Endothelial cell of umbilical vein (primary cell): ENCODE measurements at places on chromosomes 2 and 18.

DNA sequence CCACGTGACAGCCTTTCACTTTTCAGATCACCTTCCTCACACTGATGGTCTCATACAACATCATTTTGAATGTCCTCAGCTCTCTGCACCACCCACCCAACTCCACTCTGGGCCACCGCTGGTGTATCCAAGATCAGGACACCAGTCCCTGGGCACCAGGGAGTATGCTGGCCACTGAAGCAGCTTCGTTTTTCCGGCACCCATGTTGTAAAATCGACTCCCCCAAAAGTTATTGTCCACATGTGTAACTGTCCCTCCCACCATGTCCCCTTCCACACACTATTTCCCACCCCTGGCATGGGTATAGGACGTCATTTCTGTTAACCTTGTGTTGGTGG is 96.4 kb downstream of the TGOLN2 start:
- DNase-seq, result no peak

GRCh38 chr2:173869244-173870229 is 95.6 kb downstream of the SP3 start:
- DNase-seq, result no peak

GRCh38 chr2:187689372-187689771 is 135.1 kb upstream of the TFPI start:
- DNase-seq, result peak; percentile 71

GRCh38 chr2:24730481-24730880 is 62.7 kb downstream of the PTRHD1 start:
- DNase-seq, result peak; percentile 34

GRCh38 chr2:1477196-1478040 is 64.2 kb downstream of the TPO start:
- DNase-seq, result no peak

DNA sequence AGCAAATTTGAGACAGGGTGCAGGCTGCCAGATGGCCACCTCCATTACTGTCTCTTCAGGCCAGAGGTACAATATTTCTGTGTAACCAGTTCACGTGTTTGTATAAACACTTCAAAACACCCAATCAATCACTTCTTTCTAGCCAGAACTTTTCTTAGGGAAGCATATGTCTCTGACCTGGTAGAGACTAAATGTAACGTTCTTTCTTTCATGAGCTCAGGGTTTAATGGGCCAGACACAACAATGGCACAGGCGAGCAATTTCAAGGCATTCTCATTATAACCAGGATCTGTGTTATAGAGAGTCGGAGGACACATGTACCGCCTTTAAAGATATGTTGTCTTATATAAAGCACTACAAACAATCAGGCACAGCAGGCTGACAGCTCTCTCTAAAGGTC is 1846.4 kb upstream of the PIK3C3 start:
- no peak for DNase-seq

DNA sequence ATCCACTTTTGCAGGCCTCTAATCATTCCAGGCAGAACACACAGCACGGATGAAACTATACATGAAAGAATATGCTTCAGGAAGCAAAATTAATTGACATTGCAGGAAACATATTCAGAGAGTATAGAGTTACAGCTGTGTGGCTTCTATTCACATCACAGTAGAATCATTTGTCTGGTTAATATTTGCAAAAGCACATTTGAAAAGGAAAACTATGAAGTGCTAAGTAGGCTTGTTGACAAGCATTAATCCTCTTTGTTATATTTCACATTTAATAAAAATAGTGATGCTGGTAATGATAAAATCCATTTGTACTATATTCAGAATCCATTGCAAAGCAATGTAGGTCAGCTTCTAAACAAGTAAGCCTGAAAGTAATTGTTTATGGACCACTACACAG is 32.2 kb upstream of the PIK3C3 start:
- DNase-seq, result no peak

GRCh38 chr2:43343573-43344304 is 117.3 kb upstream of the ZFP36L2 start:
- DNase-seq, result peak; percentile 68

- no peak for DNase-seq
These were observed 587.9 kb downstream of the NRXN1 start for GRCh38 chr2:50443868-50444630.

DNA sequence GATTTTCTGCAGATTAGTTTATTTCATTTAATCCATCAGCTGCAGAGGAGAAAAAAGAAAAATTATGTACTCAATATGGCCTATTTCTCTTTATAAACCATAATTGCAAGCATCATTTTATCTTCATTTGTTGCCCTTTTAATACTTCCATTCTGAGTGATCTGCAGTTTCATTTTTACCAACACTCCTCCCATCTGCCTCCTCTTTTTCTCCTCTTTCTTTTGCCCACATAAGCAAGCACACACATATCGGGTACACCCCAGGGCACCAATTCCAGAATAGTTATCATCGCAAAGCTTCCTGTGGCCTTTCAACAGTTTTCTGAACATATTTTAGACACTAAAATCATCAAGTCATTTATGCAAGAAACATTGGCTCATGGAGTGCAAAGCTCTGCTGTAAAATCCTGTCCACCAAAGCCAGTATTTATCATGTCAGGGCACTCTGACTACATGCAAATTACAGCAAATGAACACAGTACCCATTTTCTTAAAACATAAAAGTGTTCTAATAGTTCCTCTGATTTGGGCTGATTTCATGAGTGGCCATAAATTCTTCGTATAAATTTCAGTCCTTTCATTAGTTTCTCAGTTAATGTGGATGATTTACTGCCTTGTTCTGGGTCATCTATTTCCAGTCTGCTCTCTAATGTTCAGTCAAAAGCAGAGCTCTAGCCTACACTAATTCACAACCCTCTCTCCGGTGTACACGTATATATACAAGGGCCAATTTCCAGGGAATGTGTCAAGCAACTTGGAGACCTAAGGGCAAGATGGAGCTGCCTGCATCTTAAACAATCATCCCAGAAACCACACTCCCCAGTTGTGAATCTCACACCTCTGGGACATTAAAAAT is 281.3 kb downstream of the STK39 start:
- no peak for DNase-seq

GRCh38 chr2:73063909-73064875 is 7.3 kb downstream of the SFXN5 start:
- peak; percentile 76 for DNase-seq

GRCh38 chr2:217948351-217948791 is 54.4 kb downstream of the TNS1 start:
- DNase-seq, result no peak

- DNase-seq, result peak; percentile 13
These were observed 54.9 kb downstream of the NUP35 start for GRCh38 chr2:183179156-183179555.

- peak; percentile 2 for DNase-seq
These were observed 993.6 kb downstream of the LRP1B start for GRCh38 chr2:141137122-141137693.

DNA sequence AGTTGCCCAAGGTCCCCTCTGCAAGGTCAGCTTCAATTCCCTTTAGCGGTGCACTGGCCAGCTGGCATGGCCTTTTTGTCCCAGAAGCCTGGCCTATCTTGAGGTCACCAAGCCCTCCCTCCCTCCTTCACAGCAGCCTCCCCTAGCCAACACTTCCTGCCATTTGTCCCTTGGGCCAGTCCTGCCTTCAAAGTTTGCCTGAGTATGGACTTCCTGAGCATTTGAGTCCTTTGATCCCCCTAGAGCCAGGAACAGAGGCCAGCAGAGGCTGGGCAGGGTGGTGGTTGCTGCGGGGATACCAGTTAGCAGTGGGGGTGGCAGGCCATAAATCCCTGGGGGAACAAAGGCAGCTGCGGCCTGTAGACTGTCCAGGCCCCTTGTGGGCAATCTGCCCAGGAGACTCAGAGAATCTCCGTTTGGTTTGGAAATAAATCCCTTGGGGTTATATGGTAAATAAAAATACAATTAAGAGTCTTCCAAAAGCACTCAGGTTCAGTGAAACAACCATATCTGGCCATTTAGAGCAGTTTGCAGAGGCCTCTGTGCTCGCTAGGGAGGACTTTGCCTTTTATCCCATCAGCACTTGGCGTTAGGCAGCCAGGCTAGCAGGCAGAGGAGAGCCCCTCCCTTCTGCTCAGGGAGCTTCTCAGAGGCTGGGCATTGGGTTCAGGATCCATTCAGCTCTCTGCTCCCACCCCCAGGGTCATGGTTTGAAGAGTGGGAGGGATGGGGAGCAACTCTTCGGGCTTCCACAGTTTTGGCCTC is 3.1 kb upstream of the HES6 start:
- no peak for DNase-seq

GRCh38 chr2:238802957-238803356 is 44.9 kb upstream of the TWIST2 start:
- DNase-seq, result no peak

GRCh38 chr2:170681311-170681710 is 33.8 kb upstream of the SP5 start:
- DNase-seq, result no peak
